Astrocyte of the cerebellum (primary cell): ENCODE measurements at places on chromosomes 12 and 14.

GRCh38 chr12:2634471-2634870, 160.3 kb upstream of the FKBP4 start:
- DNase-seq, result no peak

GRCh38 chr14:24376448-24377070, 8.6 kb downstream of the NFATC4 start:
- no peak for DNase-seq

- DNase-seq, result no peak
Measured at GRCh38 chr14:79036441-79036840, 866.3 kb downstream of the NRXN3 start.

DNA sequence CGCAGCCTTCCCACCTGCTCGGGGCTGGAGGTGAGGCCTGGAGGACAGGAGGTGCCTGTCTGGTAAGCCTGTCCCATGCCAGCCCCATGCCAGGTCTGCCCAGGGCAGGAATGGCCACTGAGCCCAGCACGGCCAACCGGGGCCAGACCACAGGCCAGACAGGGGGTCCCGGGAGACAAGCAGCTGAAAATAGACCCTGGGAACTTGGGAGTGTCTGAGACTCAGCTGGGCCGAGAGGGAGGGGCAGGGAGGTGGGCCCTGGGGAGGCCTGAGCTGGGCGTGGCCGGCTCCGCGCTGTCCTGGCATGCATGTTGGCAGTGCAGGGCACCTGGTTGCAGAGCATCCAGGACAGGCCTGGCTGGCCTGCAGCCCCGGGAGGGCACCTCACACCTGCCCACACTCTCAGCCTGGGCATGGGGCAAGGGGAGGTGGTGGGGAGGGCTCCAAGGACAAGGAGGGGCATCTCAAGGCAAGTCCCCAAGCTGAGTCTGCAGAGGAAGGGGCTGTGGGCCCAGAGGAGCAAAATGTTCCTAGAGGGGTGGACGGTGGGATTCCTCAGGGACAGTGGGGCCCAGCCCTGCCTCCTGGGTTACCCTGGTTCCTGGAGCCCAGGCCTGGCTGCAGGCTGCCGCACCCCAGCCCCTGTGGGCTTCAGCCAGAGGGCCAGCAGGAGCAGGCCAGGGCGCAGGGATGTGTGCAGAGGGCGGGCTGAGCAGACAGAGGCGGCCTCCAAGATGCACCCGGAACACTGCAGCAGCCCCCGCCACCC, 3.2 kb upstream of the CRIP1 start:
- DNase-seq, result no peak

- no peak for DNase-seq
Measured at GRCh38 chr12:72273499-72273837, 1.3 kb downstream of the TRHDE start.

DNA sequence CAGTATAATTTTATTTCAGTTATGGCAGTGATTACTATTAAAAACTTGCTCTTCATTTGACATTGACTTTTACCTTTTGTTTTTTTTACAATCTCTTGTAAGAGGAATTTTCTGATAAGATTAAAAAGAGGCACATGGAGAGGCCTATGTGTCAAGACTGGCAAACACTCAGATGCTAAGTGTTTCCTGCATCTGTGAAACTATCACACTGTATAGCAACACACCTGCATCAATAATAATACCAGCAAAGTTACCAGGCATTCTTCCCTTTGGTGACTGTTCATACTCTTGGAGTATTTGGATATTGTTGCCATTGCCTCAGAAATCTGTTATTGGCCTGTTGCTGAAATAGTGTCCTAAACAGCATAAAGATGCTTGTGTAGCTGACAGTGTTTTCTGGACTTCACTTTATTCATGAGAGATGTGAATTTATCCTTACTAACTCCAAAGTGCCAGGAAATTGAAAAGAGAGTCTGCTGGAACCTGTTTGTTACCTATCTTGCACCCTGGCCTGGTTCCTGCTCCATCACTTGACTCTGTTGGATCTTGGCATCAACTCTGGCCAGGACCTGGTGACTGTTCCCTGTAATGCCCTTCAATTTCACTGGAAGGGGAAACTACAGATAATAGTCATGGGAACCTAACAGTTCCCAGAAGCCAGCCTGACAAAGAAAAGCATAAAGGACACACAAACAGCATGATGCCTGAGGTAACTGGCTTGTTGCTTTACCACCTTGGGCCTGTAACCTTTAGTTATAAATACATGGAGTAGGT, 19.8 kb downstream of the SLC16A7 start:
- no peak for DNase-seq

DNA sequence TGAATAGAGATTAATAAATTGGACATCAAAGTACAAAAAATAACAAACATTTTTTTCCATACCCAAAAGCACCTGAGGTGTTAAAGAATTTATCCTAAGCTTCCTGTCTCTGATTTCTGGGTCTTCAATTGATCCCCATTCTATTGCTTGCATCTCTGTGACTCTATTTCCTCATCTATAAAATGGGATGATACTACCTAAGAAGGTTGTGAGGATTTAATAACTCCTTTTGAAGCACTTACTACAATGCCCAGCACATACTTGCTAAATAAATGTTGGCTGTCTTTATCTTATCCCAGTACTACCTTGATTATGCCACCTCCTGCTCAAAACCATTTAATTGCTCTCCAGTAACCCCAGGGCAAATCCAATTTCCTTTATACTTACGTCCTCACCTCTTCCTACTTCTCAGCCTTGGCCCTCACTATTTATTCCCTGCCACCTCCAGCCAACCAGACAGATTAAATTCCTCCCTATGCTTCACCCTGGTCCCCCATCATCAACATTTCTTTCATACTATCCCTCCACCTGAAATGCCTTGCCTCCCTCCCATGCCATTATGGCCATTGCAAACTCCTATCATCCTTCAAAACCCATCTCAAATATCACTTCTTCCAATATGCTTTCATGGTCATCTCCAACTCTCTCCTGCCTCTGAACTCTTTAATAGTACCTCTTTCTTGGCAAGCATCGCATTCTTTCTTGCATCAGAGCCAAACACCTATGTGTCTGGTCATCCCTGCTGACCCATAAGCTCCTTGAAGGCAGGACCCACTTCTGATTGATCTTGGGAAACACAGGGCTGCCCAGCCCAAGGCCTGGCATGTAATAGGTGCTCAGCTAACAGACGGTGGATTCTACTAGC, 7.9 kb upstream of the ASIC1 start:
- DNase-seq, result no peak

DNA sequence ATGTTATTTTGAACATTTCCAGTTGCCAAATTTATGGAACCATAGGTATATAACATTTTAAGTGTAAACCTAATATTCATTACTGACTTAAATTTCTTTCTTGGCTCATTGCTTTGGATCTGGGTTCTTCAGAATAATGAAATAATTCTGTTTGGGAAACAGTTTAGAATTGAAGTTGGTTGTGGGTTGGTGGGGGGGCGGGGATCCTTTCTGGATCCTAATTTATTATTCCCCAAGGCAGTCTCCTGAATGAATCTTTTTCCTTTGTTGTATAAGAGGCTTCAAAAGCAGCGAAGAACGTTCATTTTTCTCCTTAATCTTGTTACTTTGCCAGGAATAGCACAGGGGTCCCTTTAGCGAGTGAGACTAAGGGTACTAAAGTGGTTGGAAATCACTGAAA, 325.5 kb downstream of the FOXG1 start:
- DNase-seq, result no peak

DNA sequence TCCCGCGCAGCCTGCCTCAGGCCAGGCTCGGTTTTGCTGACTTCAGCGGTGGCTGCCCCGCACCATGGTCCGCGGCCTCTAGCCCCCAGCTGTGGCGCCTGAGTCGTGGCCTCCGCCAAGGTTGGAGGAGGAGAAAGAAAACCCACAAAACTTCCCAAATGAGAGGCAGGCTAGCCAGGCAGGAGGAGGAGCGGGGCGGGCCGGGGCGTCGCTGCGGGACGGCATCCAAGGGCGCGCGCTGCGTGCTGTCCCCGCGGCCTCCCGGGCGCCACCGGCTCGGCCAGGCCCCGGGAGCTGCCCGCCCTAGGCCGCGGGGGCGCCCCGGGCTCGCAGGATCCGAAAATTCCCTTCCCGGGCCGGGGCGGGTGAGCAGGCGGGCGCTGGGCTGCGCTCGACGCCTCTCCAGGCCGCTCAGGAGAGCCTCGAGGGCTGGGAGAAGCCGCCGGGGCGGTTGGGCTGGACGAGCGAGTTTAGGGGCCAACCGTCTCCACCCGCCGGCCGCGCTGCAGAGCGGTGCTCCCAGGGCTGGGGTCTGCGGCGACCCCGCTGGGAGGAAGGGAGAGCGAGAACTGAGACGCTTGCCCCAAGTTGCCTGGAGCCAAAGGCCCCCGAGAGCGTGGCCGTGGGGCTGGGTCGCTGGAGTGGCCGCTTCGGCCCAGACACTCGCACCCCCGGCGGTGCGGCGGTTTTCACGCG, at the start of gene EFS:
EFS (minus strand) TSS at position 137 of the 696 bp plus-strand sequence. CDS start 147 bp downstream, outside the sequence.
- no peak for DNase-seq

DNA sequence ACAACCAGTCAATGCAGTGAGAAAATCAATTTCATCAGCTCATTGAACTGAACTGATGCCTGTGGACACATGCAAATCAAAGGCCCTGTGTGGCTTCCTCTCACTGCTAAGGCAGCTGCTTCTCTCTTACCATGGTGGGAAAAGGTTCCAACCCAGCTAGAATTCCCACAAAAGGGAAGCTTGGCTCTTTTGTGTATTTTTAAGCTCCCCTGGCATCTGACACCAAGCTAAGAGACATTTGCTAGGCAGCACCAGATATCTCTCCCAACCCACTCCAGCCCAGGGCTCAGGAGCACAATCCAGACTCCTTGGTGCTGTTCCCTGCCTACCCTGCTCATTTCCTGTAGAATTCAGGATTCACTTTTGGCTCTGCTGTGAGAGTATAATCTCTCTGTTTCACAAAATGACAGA, 129.6 kb downstream of the GXYLT1 start:
- DNase-seq, result no peak

DNA sequence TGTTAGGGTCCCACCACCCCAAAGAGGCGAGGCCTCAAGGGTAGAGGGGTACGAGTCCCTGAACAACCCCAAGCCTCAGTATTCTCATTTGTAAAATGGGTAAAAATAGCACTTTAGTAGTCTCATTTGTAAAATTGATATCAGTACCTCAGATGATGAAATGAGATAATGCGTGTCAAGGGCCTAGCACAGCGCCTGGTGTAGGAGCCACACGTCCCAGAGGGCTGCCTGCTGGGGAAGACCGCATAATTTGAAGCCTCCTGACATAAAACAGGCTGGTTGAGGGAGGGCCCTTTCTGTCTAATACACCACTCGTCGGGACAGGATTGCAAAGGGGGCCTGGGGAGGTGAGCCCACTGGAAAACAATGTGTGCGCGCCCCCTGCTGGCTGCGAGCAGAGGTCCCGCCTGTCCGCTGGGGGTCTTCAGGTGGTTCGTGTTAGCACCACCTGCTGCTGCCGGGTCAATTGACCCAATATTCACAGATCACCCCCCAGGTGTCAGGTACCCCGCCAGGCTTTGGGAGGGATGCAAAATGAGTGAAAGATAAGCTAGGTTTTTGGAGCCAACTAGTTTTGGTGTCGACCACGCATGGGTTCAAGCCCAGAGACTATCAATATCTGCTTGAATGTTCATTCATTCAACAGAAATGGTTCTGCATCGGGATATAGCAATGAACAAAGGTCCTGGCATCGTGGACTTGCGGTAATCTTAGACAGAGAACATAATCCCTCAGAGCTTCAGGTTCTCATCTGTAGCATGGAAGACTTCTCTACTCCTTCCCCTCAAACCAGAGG, 24.7 kb upstream of the IRF2BPL start:
- no peak for DNase-seq

- DNase-seq, result no peak
Measured at GRCh38 chr14:67410313-67410712, 1.7 kb downstream of the PLEK2 start.

GRCh38 chr12:117334051-117334450, 27.4 kb downstream of the NOS1 start:
- no peak for DNase-seq

DNA sequence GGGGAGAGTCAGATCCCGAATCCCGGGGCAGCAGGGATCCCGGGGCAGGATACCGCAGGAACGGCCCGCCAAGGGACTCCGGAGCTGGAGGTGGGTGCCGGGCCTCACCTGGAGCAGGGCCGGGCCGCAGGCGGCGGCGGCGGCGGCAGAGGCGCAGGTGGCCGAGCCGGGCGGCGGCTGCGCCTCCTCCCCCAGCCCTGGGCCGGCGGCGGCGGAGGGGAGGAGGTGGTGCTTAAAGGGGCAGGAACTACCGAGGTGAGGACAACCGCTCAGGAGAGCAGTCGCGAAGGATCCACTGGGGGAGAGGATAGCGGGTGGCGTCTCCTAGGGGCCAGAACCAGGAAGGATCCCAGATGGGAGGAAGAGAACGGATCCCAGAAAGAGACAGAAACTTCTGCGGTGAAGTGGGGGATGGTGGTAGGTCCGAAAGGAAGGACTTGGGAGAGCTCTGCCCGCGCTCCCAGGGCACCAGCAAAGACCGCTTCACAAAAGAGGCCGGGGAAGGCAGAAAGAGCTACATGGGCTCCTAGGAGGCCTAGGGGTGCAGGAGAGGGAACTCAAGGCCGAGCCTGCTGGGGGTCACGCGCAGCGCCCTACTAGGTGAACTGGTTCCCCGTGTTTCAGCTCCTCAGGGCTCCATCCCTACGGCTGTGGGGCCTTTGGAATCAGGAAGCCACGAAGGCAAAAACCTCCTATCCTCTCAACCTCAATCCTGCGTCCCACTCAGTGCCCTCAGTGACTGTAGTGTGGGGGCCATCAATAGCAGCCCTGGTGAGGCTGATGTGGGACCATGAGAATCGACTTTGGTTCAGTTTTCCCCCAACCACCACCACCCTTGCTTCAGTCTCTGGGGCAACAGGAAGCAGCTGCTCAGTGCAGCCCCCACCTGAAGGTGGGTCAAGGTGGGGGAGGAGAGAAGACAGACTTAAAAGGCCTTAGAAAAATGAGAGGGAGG, 5.0 kb upstream of the BAZ2A start:
- DNase-seq, result peak; percentile 53

DNA sequence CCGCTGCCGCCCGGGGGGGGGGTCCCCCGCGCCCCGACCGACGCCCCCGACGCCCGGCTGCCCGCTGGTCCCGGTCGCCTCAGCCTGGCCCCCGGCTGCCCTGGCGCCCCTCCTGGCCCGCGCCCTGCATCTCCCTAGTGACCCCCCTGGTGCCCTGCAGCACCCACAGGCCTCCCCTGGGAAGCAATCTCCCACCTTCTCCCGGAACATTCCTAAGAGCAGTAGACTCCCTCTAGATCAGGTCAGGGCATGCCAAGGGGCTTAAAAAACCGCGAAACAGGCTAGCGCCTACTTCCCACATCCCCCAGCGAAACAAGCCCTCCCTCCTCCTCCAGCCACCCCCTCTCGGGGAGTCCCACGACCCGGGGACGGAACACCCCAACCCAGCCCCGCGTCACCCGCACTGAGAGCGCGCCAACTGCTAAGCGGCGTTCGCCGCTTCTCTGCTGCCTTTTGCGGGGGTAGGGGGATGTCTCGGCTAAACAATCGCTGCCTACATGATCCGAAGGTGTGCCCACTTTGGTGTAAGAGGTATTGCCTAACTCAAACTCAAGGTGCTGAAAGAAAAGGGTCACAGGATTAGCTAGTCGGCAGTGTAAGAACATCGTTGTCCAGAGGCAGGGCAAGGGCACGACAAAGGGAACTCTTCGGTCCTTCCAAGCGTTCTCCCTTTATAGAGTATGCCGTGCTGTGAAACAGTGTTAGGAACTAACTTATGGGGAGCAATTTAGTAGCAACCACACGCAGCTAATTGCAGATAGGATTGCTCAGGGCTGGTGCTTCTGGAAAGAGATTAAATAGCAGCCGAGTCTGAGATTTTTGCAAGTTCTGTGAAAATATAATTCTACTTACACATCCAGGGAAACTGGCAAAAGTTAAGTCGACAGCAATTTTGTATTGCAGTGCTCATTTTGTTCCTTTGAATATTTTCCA, 619 bp upstream of the NTN4 start:
- no peak for DNase-seq
